BJ (cell line): ENCODE measurements at places on chromosomes 7 and 10. TPM values are rescaled to one million over a fixed set of nuclear protein-coding genes. Genes with fewer than 3 reads are reported as not detected.

DNA sequence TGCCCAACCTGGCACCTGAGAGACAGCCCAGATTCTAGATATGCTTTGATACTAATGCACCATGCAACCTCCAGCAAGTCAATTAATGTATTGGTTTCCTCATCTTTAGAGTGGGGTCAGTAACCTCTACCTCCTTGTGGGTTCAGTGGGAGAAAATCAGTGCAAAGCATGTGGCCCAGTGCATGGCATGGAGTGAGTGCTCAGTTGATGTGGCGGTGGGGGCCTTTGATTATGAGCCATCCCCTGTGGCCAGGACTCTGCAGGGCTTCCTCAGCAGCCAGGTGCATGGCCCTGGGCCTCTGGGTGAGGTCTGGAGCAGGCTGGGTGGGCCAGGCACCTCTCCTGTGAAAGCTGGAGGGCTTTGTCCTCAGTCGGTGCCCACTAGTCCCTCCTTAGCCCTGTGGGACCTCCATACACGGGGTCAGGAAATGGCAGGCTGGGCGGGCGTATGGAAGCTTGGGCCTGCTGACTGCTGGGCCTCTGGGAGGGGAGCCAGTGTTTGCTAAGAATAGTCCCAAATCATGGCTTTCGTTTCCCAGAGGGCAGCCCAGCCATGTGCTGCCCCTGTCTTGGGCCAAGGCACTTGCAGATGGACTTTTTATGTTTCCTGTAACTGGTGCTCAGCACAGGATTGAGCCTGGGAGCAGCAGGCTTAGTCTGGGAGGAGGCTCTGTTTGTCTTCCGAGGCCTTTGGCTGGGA, 3.4 kb downstream of the PALD1 start:
- no peak for DNase-seq

Gene ATP6V1F
- polyA plus RNA-seq: 192 and 198 TPM in 2 replicates

- DNase-seq: no peak
Observed at GRCh38 chr10:97765201-97765600, 6.6 kb downstream of the SFRP5 start.

- DNase-seq: no peak
Observed at GRCh38 chr7:36497775-36498174, 108.1 kb downstream of the ANLN start.

- DNase-seq: no peak
Observed at GRCh38 chr10:113961182-113962031, 82.3 kb upstream of the ADRB1 start.

DNA sequence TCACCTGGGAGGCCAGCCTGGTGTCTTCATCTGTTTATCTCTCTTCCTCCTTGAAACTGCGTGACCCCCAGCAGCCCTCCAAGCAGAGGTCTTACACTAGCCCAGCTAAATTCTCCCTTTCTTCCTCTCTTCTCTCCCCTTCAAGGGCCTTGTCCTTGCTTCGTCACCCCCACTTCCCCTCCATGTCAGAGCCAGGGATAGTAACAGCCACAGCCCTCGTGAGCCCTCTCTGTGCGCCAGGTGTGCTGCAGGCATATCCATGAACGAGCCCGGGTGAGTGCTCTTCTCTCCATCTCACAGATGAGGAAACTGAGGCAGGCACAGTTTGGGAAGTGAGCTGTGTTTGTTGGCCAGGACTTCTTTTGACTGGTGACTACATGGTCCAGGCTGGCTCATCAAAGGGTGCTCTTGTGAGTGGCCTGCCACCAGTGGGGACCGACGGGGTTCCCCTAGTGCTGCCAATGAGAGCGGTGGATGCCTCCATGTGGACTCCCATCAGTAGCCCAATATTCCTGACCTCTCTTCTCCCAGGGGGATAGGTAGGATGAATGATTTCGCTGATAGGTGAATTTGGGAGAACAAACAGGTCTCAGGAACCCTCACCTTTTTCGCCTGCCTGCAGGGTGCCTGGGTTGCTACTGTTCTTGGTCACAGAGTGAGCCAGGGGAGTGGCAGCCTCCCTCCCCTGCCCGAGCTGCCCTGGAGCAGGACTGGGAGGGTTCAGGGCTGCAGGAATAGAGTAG, 38.1 kb downstream of the ADRA2A start:
- DNase-seq: no peak

DNA sequence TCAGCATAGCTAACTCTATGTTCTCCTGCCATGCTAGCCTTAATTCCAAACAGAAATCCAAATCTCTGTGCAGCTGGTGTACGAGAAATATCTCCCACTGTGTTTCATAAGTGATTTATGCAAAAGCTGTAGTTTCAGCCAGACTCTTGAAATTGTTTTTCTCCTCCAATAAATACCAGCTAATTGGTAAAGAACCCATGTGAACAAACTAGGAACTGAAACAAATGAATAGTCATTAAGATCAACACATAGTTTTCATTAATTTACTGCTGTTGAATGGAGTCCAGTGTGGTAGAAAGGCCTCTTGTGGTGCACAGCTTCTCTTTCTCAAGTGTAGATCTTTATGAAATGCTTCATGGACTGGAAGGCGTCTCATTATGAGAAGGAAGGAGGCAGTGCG, 18.4 kb downstream of the PPP1R17 start:
- no peak for DNase-seq

Gene OR13A1
- polyA plus RNA-seq: not detected in 2 replicates

Gene KEL
- 0.17 and 0.31 TPM in 2 replicates for polyA plus RNA-seq

- DNase-seq: no peak
Observed at GRCh38 chr7:132906193-132906835, 175.6 kb downstream of the CHCHD3 start.

GRCh38 chr10:27748601-27749000, 3.0 kb upstream of the MKX start:
- DNase-seq: no peak

- DNase-seq: no peak
Observed at GRCh38 chr7:1941464-1942242, 271.6 kb downstream of the ELFN1 start.

GRCh38 chr10:101236376-101237080, 7.3 kb upstream of the LBX1 start:
- no peak for DNase-seq

Gene OR2A5
- polyA plus RNA-seq: not detected in 2 replicates

- DNase-seq: no peak
Observed at GRCh38 chr10:75294518-75294865, 58.7 kb upstream of the COMTD1 start.

DNA sequence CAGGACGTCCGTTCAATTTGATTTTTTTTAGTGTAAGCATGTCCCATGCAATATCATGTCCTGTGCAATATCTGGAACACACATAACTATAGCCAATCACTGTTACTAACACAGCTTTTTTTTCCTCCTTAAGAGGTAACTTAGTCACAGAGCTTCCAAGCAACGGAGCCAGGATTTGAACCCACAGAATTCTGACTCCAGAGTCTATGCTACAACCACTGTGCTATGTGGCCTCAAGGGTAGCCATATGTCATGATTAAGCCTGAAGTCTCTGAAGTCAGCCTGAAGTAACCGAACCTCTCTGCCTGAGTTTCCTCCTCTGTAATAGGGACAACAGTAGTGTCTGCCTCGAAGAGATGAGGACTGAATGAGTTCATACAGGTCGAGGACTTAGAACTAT, 42.2 kb upstream of the TCF7L2 start:
- no peak for DNase-seq

DNA sequence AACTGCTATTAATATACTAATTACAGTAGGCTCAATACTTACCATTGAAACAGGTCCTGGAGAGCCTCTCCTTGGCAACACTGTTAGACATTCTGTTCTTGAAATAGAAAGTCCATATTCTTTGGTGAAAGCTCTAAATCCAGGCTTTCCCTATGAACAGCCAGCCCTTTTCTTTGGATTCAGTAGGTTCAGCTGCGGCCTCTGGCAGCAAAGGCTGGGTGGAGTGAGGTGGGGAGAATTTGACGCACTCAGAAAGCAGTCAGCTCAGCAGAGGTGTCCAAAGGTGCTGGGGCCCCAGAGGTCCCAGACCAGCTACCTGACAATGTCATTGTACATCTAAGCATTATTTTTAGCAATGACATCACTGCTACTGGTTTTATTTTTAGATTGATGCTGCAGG, 146.1 kb downstream of the GRK5 start:
- DNase-seq: no peak

DNA sequence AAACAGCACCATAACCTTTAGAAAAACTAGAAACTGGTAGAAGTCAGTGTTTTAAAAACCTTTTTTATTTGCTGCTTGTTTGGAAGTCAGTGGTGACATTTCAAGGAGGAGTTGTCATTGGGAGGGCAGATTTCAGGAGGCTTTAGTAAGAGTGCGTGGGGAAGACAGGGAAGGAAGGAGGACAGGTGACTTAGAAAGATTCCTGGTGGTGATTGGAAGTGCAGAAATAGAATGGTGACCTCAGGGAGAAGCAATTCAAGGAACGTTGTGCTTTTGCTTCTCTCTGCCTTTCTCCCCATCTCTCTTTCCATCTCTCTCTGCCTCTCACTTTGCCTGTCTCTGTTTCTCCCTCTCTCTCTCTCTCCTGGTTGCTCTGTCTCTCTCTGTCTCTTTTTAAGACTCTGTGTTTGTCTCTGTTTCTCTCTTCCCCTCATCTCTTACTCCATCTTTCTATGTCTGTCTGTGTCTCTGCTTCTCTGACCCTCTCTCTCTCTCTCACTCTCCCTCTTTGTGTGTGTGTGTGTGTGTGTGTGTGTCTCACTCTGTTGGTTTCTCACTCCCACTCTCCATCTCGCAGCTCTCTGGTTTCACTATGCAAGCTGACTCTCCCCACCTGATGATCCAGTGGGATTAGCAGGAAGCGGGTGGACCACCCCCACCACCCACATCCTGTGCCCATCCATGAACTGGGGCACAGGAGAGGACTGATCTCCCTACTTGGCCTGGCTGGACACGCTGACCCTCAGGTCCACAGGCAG, 10.9 kb upstream of the PFKP start:
- DNase-seq: no peak

Gene NEURL1
- 0.37 and 0.58 TPM in 2 replicates for polyA plus RNA-seq

Gene CH25H
- polyA plus RNA-seq: 0.53 and 0.86 TPM in 2 replicates

Gene GBX1
- polyA plus RNA-seq: not detected in 2 replicates

Gene IL2RA
- polyA plus RNA-seq: not detected in 2 replicates

DNA sequence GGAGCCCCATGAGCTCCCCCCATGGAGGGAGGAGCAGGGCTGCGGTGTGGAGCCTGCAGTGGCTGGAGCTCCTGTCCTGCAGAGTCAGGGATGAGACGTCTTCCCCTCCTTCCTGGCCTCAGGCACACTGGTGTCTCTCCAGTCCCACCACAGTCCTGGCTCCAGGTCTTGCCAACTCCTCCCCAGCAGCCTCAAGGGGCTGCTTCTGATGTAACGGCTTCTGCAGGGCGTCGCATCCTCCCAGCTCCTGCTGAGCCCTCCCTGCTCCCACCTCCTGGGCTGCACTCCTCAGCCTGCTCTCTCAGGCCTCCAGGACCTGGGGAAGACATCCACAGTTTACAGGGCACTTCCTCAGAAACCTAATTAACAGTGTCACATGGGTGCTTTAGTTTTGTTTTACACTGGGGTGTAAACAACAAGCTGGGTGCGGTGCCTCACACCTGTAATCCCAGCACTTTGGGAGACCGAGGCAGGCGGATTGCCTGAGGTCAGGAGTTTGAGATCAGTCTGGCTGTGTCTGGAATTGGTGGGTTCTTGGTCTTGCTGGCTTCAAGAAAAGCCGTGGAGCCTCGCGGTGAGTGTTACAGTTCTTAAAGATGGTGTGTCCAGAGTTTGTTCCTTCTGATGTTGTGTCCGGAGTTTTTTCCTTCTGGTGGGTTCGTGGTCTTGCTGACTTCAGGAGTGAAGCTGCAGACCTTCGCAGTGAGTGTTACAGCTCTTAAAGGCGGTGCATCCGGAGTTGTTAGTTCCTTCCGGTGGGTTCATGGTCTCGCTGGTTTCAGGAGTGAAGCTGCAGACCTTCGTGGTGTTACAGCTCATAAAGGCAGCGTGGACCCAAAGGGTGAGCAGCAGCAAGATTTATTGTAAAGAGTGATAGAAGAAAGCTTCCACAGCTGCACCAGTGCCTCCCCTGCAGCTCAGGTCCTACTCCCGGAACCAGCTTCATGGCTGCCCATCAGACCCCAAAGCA, 95.0 kb downstream of the PAXIP1 start:
- no peak for DNase-seq

GRCh38 chr10:35042783-35043182, 47.4 kb downstream of the CUL2 start:
- DNase-seq: no peak

Gene UTF1
- not detected in 2 replicates for polyA plus RNA-seq

DNA sequence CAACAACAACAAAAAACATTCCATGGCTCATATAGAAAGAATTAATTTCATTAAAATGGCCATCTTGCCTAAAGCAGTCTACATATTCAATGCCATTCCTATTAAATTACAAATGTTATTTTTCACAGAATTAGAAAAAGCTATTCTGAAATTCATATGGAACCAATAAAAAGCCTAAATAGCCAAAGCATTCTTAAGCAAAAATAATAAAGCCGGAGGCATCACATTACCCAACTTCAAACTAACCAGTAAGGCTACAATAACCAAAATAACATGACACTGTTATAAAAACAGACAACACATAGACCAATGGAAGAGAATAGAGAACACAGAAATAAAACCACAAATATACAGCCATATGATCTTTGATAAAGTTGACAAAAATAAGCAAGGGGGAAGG, 330.4 kb downstream of the KIF20B start:
- peak; percentile 32 for DNase-seq

Gene MUC3A
- polyA plus RNA-seq: not detected in 2 replicates

DNA sequence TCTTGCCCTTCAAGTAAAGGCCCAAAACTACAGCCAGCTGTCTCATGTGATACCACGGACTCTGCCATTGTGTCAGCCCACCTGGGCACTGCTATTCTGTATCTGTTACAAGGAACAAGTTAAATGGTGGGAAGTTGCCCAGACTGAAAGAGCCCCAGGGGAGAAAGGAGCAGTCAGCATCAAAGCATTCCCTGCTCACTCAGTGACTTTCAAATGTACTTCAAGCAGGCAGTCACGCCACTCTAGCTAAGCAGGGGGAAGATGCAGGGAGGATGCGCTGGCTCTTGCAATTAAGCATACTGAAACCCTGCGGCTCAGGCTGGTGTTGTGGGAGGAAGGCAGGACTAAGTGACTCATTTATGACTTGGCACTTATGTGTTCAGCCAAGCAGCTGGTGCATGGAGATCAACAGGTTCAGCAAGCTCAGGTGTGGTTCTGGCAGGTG, 1249.6 kb downstream of the TYW1 start:
- DNase-seq: no peak

DNA sequence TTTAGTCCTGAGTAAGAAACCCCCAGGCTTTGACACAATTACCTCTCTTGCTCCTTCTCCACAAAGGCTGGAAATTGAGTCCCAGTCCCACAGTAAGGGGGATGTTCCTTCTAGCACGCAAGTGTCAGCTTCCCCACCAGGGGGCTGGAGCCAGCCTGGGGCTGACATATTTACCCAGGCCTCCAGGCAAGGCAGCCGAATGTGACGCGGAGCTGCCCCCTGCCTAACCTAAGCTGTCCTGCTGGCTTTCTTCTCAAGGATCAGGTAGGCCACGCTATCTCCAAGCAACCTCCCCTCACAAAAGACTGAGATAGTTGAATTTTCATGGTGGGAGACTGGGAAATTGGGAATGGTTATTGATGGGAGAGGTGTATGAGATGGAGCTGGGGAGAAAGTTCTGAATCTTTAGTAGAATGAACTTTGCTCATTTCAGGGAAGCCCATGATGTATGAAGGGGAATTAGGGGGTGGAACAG, 19.2 kb upstream of the BMPER start:
- DNase-seq: no peak

GRCh38 chr10:92184977-92185376, 105.9 kb downstream of the CPEB3 start:
- no peak for DNase-seq
